Cortex of kidney (tissue), 1 donor: ENCODE measurements at places on chromosomes 12 and 14.

GRCh38 chr14:95348395-95349080 lies 28.8 kb upstream of the CLMN start:
- no peak for DNase-seq

GRCh38 chr12:25990495-25990894 lies 32.0 kb downstream of the RASSF8 start:
- no peak for DNase-seq

DNA sequence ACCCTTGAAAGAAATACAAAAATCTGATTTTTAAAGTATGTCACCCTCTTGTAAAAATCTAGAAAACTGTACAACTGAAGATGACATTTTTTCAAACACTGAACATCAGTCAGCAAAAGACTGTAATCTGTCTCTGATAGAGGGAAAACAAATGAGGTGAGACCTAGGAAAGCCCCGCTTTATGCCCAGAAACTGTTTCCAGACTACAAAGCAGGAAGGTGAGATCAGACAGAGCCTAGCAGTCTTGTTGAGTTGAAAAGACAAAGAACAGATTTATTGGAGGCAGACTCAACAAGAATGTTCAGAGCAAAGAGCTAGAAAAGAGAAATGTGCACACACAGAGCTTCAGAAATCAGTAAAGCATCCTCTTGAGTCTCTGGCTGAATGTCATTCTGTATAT lies 873.6 kb downstream of the LRFN5 start:
- DNase-seq = no peak

DNA sequence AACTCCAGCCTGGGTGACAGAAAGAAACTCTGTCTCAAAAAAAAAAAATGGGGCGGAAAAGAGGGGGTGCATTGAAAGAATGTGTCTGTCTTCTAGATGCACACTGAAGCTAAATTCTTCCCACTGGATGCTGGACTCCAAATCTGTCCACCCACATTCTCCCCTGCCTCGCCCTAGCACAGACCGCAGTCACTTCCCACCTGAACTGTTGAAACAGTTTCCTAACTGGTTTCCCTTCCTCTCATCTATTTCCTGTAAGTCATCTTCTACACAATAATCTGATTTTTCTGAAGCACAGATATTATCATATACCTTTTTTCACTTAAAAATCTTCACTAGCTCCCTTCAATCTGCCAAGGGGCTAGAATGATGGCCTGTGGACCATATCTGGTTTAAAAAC lies 1.5 kb upstream of the HCAR1 start:
- DNase-seq = no peak
